Naive thymus-derived CD8-positive, alpha-beta T cell (primary cell): ENCODE measurements at places on chromosomes 4 and X.

- no peak for DNase-seq
Observed at GRCh38 chr4:14910411-14910810, 91.9 kb upstream of the CPEB2 start.

DNA sequence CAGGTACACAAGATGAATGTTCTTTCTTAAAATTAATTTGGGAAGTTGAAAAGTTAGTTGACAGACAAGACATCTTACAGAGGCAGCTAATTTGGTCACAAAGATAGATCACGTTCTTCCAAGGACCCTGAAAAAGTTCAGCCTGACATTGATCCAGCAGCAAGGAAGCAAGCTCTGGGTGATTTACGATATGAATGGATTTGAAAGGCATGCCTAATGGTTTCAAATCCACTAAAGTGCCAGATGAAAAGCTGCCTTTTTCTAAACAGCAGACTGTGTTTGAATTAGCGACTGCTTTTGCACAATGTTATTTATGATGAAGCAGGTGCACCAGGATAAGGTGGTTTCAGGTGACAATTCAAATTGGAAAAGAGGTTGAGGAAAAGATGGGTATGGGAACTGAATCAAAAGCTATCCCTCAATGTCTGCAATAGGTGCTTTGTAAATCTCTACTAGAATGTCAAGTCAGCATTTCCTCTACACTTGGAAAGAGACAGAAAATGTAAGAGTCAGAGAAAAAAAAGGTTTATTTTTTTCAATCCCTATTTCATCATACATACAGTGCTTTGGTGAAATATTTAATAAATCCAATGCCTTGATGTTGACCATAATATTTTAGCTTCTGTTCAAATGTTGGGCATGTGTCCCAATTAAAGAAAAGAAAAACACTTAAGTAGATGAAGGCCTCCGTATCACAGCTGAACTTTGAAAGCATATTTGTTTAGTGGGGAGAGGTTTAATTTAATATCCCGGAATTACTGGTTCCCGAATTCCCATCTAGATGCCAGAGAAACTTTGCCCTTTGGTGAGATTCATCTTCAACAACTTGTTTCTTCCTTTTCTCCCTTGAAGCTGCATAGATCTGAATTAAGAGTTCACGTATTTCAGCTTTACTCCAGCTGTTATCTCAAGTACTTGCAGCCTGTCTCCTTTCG is 6.0 kb downstream of the RASGEF1B start:
- DNase-seq, result no peak

DNA sequence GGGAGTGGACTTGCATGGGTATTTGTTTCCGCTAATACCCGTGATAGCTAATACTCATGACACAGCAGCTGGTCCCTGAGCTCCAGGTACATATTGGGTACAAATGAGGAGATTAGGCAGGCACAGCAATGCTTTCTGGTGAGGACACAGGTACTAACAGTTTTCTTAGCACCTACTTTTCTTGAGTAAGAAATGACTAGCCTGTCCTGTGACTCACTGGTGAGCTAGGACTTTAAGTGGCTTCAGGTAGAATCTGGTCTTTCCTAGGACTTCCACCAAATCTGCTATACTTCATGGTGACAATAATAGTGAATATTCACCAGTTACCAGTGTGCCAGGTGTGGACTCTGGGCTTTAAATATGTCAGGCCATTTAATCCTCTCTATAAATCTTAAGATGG is 407.4 kb upstream of the NR3C2 start:
- no peak for DNase-seq

DNA sequence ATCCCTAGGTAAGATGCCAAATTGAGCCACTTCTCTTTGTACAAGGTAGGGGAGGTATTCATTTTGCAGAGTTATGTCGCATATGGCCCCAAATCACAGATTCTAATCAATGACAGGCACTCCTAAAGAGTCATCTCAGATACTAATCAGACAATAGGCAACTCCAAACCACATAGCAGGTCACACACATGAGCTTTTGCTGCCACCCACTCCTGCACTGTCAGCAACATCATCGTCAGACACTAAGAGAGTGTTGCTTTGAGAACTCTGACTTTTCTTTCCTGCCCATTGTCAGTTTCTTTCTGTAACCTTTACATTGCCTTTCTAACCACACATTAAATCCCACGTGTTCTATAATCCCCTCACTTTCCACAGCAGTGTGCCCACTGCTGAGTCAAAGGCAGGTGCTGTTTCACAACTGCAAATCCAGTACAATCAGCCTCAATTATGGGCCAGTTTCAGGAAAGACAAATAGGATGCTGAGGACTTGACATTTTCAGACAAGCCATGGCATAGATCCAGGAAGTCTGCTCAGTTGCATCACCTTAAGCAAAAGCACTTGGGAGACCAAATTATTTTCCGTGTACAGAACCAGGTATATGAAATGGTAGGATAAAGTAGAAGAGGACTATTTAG is 23.5 kb downstream of the TMEM31 start:
- no peak for DNase-seq

DNA sequence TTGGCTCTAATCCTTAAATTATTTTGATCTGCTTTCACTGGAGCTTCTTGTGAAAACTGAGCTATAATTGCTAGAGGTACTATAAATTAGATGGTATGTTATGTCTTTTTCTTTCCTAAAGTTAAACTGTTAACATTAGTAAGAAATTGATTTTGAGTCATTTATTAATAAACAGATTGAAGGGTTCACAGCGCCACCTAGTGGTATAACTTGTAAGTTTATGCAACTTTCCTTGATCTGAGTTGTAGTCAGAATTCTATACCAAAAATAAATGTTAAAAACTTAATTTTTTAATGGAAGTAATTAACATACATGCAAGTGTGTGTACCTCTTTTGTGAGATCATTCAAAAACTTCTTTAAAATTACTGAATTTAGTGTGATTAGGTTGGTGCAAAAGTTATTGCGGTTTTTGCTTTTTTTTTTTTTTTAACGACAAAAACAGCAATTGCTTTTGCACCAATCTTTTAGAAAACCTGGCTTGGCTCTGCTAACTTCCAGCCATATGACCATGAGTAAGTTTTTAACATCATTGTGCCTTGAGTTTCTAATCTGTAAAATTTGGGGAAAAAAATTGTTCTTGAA is 151.5 kb downstream of the CENPC start:
- DNase-seq, result no peak

- no peak for DNase-seq
Observed at GRCh38 chr4:101304916-101305315, 42.4 kb downstream of the PPP3CA start.

DNA sequence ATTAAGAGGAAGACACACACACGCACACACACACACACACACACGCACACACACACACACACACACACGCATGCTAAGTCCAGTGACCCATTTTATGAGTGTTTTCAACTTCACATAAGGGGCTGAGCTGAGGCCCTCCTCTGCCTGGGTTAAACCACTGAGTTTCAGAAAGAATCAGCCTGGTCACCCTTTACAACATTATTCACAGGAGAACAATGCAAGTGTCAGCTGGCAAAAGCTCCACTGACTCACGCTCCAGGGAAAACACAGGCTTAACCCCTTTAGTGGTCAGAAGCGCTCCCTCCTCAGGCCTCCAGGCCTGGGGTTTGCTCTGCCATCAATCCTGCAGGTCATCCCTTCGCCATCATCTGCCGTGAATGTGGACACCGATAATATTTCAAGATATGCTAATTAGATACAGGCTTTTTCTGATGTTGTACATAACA is 46.9 kb downstream of the ACOX3 start:
- DNase-seq, result no peak

DNA sequence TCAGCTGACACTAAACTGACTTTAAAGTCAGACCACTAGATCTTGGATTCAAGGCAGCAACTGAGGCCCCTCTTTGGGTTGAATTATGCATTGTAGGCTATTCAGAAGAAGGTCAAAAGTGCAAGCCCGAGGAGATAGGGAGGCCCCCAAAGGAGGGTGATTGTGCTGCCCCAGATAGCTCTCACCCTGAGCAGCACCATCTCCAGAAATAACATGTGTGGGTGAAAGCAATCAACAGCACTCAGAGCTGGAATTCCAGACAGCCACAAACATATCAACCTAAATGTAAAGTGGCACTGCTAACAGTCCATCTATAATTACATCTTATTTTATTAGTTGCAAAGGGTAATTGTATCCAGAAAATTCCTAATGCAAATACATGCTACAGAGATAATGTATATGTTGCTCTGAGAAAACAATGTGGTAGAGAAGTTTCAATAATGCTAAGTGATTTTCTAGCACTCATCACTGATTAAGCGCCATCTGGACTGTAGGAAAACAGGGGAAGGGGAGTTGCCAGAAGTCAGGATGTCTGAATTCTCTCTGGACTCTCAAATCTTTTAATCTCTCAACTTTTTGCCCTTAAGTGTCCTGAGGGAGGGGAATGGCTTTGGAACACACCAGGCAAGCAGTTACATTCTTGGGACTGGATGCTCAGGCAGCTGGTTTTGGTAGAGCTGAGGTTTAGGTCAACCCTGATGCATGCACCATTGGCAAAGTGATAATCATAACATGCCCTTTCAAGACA is 61.8 kb upstream of the SFRP2 start:
- no peak for DNase-seq

- no peak for DNase-seq
Observed at GRCh38 chrX:97016106-97016505, 132.4 kb downstream of the RPA4 start.

DNA sequence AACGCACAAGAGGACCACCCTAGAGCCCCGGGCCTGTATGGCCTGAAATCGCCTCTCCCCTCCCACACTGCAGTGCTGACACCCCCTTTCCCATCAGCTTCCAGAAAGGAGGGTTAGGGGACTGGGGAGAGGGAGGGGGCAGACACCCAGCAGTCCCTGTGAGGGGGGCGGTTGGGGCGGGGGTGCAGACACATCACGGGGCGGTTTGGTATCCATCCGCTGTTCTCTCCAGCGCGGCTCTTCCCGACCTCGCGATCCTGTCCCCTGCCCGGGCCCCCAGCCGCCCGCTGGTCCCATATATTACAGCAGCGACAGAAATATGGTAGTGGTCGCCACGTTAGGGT is 404 bp upstream of the GPRASP2 start:
- DNase-seq, result no peak

DNA sequence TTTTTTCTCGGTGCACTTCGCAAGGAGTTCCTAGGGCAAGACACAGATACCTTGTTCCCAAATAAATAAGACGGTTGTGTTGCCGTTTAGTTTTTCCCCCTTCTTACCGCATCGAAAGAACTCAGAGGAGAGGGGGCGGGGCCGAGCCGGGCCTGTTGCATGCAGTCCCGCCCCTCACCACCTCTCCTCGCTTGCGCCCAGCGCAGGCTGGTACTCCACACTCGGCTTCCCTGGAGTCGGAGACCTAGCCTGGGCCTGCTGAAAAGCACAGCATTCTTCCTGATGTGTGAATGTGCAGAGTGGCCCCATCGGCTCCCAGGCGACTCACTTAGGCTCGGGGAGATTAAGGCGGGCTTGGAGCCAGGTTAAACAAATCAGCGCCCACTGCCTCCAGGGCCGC is 26.1 kb upstream of the VMA21 start:
- no peak for DNase-seq

DNA sequence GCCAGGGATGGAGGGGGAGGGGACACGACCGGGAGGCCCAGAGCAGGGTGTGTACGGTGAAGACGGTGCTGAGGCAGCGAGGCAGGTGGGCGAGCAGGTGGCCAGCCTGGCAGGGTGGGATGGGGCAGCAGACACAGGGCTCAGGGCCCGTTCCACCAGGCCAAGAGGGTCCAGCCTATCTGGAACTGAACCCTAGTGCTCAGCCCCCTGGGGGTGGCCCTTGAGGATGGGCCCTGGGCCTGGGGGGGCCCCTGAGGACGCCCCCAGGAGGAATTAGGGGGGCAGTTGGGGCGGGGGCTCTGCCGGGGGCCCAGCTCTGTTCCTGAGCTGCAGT is 3.0 kb upstream of the HGFAC start:
- DNase-seq, result no peak

GRCh38 chr4:185711726-185712125 is 100.3 kb downstream of the SORBS2 start:
- DNase-seq, result no peak

DNA sequence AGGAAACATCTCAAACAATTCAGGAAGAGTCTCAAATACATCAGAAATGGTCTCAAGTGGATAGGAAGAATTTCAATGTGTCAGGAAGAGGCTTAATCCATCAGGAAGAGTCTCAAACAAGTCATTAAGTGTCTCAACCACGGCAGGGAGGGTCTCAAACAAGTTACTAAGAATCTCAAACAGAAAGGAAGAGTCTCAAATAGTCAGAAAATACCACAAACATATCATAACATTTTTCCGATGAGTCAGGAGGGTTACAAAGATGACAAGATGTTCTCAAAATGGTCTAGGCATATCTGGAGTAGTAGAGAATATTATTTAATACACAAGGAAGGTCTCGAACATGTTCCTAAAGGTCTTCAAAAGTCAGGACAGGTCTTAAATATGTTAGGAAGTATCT is 109.3 kb upstream of the USP9X start:
- DNase-seq, result no peak

- no peak for DNase-seq
Observed at GRCh38 chr4:137267024-137267423, 265.3 kb downstream of the PCDH18 start.

DNA sequence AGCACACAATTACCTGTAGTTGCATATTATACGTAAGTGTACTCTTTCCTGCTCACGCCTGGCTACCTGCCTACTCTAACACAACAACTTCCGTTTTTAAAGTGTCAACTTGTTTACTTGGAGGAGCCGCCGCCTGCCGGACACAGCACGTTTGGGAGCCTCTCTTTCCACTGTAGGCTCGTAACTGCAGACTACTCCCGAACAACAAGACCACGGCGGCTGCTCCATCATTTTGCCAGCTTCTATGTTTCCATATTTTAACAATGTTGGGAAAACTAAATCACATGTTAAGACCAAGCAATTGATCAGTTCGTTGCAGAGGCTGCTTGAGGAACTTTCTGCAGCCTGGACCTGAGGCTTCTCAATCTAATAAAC is 841 bp downstream of the MTNR1A start:
- no peak for DNase-seq

DNA sequence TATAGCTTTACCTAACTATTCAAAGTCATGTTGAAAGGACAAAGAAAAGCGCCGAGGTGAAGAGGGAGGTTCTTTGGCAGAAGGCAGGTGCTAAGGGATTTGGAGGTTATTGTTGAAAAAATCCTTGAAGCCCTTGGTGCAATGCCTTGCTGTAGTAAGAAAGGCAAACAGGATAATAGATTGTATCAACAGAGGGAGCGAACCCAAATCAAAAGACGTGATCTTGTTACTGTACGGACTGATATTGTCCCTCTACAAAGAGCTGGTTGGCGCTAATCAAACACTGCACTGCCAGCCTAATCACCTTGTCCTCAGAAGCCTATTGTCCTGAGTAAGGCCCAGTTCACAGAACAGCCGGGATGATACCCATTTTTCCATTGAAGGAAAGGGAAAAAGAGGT is 182.9 kb downstream of the ZIC3 start:
- DNase-seq, result no peak

GRCh38 chrX:47808904-47809788 is 27.6 kb upstream of the ZNF81 start:
- DNase-seq, result no peak
